ENCODE measurements at places on chromosomes 5 and 9.

DNA sequence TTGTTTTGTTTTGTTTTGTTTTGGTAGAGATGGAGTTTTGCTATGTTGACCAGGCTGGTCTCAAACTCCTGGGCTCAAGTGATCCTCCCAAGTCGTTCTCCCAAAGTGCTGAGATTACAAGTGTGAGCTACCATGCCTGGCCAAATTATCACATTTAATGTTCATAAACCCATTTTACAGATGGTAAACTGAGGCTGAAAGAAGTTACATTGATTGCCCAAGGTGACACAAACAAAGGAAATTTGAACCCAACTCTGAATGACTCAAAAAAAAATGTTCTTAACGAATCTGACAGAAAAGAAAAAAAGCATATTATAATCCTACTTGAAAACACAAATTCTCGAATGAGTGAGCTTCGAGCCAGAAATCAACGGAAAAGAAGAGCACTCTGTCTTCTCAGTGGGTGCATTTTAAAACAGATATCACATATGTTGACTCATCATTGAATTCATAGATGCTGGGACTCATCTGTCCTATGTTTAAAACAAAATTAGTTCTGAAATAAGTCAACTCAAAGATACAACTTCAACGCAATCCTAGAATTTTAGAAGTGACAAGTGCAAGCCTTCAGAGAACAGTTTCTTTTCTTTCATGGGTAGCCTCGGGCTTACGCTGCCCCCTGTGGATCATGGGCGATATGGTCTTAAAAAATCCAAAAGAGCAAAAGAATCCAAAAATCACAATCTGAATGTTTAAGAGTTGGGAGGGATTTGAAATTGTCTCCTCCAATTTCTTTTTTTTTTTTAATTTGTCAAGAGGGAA, 28.4 kb downstream of the TIMD4 start:
- peak; percentile 61 for DNase-seq
- H3K27me3 ChIP-seq, result no peaks in the 10 kb centered on the region
- H3K4me3 ChIP-seq, result peak overlapping the region; percentile 25
- H3K36me3 ChIP-seq, result no peaks in the 10 kb centered on the region
- H3K27ac ChIP-seq, result no peak overlapping the region

DNA sequence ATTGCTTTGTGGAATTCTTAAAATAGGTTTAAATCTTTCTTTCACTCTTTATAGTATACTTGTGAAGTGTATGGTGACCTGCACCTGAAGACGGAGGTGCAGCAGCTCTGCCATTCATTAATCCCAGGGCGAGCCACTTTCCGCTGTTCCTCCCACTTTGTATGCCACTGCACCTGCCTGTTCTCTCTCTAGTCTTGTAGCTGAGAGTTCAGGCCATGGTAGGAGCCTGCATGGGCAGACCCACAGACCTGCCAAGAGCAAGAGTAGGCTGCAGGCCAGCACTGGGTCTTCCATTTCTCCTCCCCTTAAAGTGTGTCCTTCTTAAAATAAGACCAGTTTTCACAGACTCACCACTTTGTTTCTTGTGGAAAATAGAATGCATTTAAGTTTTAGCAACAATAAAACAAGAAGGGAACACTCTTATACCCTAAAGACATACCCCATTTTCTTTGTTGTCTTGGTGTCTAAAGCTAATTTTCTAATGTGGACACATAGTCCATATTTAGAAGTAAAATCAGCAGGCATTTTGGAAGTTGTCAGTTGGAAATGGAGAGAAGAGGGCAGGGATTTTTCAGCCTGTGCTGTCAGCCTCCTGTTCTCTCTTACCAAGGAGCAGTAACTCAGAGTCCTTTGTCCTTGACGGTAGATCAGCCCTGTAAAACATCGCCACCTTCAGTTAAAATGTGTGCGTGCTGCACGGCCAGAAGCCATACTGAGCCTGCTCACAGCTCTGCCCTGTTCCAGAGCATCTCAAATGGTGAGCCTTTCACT, 103.2 kb downstream of the SNCAIP start:
- no peaks in the 10 kb centered on the region for H3K36me3 ChIP-seq
- no peak overlapping the region for H3K4me3 ChIP-seq
- no peak overlapping the region for H3K27ac ChIP-seq
- DNase-seq, result no peak
- H3K27me3 ChIP-seq, result no peaks in the 10 kb centered on the region

- no peaks in the 10 kb centered on the region for H3K36me3 ChIP-seq
- DNase-seq, result no peak
- no peaks in the 10 kb centered on the region for H3K4me1 ChIP-seq
- no peak overlapping the region for H3K4me3 ChIP-seq
- no peaks in the 10 kb centered on the region for H3K27me3 ChIP-seq
- no peak overlapping the region for H3K27ac ChIP-seq
Observed at GRCh38 chr9:133693116-133693515, 45.0 kb downstream of the SARDH start.

GRCh38 chr5:164885179-164885578, 1379.8 kb downstream of the MAT2B start:
- DNase-seq, result no peak
- H3K4me3 ChIP-seq, result no peak overlapping the region
- no peaks in the 10 kb centered on the region for H3K4me1 ChIP-seq
- H3K27ac ChIP-seq, result no peak overlapping the region

- H3K4me1 ChIP-seq, result peaks cover 11% of the 10 kb centered on the region
- DNase-seq, result no peak
- H3K36me3 ChIP-seq, result no peaks in the 10 kb centered on the region
- no peaks in the 10 kb centered on the region for H3K27me3 ChIP-seq
Observed at GRCh38 chr5:1538741-1539392, 15.1 kb upstream of the LPCAT1 start.

DNA sequence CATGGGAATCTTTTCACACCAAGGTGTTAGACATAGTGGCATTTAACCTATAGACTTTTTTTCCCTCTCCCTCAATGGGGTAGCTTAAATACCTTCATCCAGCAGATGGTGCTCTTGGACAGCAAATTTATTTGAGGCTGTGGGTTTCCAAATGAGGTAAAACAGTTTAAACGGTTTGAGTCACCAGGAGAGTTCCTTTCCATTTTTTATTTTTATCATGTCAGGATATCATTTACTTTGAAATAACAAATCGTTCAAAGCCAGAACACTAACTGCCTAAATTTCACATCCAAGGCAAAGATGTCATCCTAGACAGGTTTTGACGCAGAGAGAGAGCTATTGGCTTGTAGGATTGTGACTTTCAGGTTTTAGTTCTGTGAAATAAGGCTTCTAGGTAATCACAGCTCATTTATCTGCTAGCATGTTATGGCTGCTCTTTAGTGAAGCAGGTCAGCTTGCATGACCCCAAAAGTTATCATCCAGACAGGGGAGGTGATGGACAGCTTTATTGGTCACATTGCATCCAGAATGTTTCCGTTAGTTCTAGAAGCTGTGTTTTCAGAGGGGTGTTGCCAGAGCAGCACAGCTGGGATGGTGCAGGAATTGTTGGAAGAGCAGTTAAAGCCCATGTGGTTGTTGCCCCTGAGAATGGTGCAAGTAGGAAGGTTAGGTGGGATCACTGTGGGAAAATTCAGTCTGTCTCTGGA, 69.8 kb downstream of the KDM4C start:
- DNase-seq, result peak; percentile 41
- H3K4me1 ChIP-seq, result no peaks in the 10 kb centered on the region
- no peak overlapping the region for H3K27ac ChIP-seq
- peaks cover 5% of the 10 kb centered on the region for H3K36me3 ChIP-seq
- H3K27me3 ChIP-seq, result no peaks in the 10 kb centered on the region
- no peak overlapping the region for H3K4me3 ChIP-seq

DNA sequence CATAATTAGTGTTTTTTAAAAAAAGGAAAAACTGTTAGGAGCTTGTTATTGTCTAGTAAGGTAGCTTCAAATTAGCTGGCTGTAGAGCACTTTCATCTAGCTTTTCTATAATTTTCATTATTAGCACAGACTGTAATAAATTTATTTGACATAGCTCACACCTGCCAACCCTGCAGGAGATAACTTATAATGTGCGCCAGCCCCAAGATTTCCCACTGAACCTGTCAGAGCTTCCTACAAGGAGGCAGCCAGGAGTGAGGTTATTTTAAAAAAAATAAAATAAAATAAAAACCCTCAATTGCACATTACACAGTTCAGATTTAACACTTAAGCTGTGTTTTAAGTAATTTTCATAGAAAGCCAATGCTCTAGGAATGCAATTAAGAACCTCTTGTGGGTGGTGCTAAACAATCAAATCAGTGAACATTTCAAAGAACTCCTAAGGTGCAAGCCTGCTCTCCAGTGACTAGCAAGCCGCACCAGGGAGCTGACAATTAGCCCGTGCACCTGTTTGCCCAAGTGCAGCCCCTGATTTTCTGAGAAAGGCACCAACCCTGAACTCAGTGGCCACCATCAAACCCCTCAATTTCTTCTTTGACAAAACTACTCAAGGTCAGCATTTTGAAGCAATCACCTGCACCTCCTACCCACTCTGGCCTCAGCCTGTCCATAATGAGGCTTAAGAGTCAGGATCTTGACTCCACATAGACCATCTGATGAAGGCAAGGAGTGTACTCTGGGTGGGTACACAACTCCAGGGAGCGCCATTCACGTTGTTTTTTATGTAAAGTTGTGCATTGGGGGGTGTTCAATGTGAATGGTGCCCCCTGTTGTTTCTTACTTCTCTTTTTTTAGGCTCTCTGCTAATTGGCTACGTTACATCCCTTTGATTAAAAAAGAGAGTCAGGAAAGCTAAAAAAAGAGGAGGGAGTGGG, 385.3 kb upstream of the WWC1 start:
- no peak for DNase-seq
- H3K27ac ChIP-seq, result no peak overlapping the region
- H3K4me1 ChIP-seq, result no peaks in the 10 kb centered on the region
- no peaks in the 10 kb centered on the region for H3K27me3 ChIP-seq
- H3K4me3 ChIP-seq, result no peak overlapping the region

- H3K4me1 ChIP-seq, result no peaks in the 10 kb centered on the region
- H3K27me3 ChIP-seq, result no peaks in the 10 kb centered on the region
- H3K4me3 ChIP-seq, result no peak overlapping the region
- no peaks in the 10 kb centered on the region for H3K36me3 ChIP-seq
- H3K27ac ChIP-seq, result no peak overlapping the region
- DNase-seq, result no peak
Observed at GRCh38 chr9:6551136-6551535, 94.4 kb downstream of the GLDC start.

GRCh38 chr9:114954956-114955582, 24.7 kb upstream of the TNFSF8 start:
- H3K27ac ChIP-seq, result no peak overlapping the region
- H3K27me3 ChIP-seq, result no peaks in the 10 kb centered on the region
- no peak overlapping the region for H3K4me3 ChIP-seq
- H3K36me3 ChIP-seq, result no peaks in the 10 kb centered on the region

DNA sequence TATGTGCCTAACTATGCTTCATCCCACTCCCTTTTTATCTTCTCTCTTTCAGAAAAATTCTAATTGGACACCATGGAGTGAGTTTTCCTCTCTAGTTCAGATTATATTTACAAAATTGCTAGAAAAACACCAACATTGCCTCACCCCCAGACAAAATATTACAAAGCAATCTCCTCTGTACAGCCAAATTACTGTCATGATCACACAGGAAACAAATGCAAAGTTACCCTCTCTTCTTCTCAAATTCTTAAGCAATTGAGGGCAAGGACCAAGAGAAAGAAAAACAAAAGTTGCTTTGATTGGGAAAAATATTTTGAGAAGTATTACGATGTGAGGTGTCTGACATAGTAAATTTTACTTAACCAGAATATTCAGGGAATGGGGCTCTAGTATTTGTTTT, 30.8 kb upstream of the ABCA1 start:
- H3K36me3 ChIP-seq, result no peaks in the 10 kb centered on the region
- no peaks in the 10 kb centered on the region for H3K27me3 ChIP-seq
- peaks cover 7% of the 10 kb centered on the region for H3K4me1 ChIP-seq
- H3K4me3 ChIP-seq, result no peak overlapping the region
- no peak overlapping the region for H3K27ac ChIP-seq

GRCh38 chr5:6574537-6575245, 58.2 kb downstream of the NSUN2 start:
- no peaks in the 10 kb centered on the region for H3K27me3 ChIP-seq
- H3K27ac ChIP-seq, result no peak overlapping the region
- H3K36me3 ChIP-seq, result no peaks in the 10 kb centered on the region
- H3K4me1 ChIP-seq, result no peaks in the 10 kb centered on the region

- H3K36me3 ChIP-seq, result no peaks in the 10 kb centered on the region
- DNase-seq, result no peak
- no peak overlapping the region for H3K27ac ChIP-seq
- H3K4me3 ChIP-seq, result no peak overlapping the region
- no peaks in the 10 kb centered on the region for H3K27me3 ChIP-seq
- H3K4me1 ChIP-seq, result no peaks in the 10 kb centered on the region
Observed at GRCh38 chr9:97045300-97045699, 6.4 kb upstream of the CTSV start.

GRCh38 chr5:103847060-103847459, 284.5 kb upstream of the NUDT12 start:
- H3K4me1 ChIP-seq, result no peaks in the 10 kb centered on the region
- no peak overlapping the region for H3K27ac ChIP-seq
- no peaks in the 10 kb centered on the region for H3K36me3 ChIP-seq
- H3K4me3 ChIP-seq, result no peak overlapping the region
- no peaks in the 10 kb centered on the region for H3K27me3 ChIP-seq

DNA sequence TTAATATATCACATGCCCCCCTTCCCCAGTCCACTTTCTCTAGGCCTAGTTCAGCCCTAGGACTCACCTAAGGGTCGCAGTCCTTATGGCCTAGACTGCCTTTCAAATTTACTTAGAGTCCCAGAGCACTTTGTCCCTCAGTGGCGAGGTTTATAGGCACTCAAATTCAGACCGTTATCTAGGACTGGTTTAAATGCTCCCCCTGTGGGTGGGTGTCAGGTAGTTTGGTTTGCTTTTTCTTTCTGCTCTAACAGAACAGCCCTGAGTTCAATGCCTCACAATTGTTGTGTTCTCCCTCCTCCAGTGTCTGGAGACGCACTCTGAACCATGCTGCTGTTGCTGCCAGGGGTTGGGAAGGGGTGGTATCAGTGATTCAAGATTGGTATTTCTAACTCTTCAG, 317.1 kb downstream of the MAT2B start:
- no peak overlapping the region for H3K4me3 ChIP-seq
- no peaks in the 10 kb centered on the region for H3K27me3 ChIP-seq
- no peaks in the 10 kb centered on the region for H3K36me3 ChIP-seq
- no peaks in the 10 kb centered on the region for H3K4me1 ChIP-seq
- no peak overlapping the region for H3K27ac ChIP-seq

DNA sequence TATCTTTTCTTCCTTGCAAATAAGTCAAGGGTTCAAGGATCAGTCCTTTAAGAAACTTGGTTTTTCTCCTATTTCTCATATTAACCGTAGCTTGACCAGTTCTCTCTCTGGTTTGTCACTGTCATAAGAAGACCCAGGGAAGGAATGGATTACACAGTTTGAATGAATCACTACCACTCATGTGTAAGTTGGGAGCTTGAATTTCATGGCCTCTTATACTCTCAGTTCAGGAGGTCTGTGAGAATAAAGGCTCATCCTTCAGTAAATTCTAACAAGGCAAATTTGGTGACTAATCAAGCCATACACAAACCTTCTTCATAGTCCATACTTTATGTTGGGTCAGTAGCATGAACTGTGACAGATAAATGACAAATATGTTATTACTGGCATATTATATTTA, 323.1 kb upstream of the ACTBL2 start:
- DNase-seq, result no peak
- H3K4me1 ChIP-seq, result no peaks in the 10 kb centered on the region
- no peaks in the 10 kb centered on the region for H3K27me3 ChIP-seq
- H3K4me3 ChIP-seq, result no peak overlapping the region

All from naive thymus-derived CD4-positive, alpha-beta T cell (primary cell).